ENCODE measurements at places on chromosomes 11 and 22.

GRCh38 chr11:134511255-134511654 is 99.2 kb upstream of the B3GAT1 start:
- no peak for DNase-seq

GRCh38 chr22:45576730-45577464 is 74.2 kb downstream of the FBLN1 start:
- no peak for DNase-seq

GRCh38 chr11:2996976-2997375 is 4.8 kb upstream of the NAP1L4 start:
- no peak for DNase-seq

DNA sequence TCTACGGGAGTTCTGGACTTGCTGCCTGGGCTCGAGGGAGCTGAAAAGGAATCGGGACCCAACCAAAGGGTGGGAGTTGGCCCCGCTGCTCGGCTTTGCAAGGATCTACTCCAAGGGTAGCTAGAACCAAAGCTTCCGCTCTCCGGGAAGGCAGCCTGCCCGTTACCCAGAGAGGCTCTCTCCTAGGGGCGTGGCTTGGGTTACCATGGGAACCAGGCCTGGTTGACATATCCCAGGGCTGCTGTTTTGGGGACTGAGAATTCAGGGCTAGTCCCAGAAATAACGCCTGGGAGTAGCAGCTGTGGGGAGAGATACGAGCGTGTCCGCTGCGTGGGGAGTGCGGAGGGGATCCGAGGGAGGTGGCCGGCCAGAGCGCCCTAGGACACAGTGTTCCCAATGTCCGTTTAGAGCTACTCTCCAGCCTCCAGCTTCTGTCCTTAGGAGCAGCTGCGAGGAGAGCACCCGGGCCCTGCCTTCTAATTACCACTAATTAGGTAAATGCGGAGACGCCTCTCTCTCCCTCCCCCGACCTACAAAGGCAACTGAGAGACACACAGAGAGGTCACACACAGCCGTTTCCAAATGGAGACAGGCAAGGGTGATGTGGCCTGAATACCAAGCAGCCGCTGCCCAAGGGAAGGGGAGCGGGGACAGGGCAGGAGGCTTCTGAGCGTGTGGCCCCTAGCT is 141.6 kb upstream of the CADM1 start:
- DNase-seq = no peak

- DNase-seq = no peak
These were observed 49.6 kb downstream of the ISX start for GRCh38 chr22:35115515-35115914.

DNA sequence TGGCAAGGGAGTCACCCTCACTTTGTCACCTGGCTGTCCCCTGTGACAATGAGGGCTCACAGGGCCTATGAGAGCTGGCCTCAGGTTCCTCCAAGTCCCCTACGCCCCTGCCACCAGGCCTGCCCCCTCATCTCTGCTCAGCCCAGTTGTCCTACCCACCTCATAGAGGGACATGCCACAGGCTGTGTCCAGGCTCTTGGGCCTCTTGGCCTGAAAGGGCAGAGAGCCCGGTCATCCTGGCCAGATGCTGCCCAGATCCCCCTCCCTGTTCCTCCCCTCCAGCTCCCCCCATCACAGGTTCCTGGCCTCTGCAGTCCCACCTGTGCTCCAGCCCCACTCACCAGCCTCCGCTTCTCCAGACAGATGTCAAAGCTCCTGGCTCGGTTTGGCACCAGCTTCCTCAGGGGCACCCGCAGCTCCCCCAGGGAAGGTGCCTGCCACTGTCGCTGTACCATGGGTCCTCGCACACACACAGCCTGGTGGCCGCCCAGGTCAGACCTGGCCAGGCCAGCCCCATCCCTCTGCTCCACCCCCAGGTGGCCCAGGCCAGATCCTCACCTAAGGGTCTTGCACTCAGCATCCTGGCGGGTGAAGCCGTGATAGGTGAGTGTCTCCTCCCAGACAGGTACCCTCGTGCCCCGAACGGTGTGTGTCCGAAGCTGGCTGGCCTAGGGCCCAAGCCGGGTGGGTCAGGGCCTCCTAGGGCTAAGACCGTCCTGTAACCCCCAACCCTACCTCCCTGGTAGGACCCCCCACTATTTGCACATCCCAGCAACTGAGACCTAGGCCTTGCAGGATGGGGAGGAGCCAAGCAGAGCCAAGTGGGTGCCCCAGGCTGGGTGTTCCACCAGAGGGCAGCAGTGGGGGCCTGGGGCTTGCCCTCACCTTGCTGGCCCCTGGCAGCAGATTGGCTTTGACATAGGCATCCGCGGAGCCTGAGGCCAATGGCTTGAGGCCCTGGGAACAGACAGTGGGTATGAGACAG is 8.3 kb downstream of the NDUFV1 start:
- no peak for DNase-seq

- DNase-seq = no peak
These were observed 123.9 kb downstream of the CTNND1 start for GRCh38 chr11:57885298-57886050.

DNA sequence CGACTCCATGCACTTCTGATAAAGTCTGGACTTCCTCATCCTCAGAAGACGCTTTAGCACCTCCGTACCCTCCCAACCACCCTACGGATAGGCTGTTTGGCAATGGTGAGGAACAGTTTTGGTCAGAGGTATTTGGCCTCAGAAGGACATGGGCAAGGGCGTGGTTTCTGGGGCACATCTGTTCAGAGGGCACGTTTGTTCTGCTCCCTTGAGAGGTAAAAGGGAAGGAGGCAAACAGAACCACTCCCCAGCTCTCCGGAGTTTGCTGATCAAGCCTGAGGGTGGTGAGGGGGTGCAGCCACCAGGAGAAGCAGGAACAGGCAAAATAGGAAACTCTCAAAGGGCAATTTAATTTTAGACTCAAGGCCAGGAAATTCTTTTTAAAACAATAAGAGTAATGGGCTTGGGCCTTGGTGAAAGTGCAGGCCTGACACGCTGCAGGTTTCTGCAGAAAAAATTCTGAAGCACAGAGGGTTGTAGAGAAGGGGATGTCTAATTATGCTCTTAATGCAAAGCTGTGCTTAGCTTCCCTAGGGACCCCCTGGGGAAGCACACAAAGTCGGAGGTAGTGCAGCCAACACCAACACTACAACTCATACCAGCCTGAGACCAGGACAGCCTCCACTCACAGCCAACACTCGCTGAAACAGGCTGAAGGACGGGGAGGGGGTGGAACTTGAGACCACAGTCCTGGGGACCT is 23.3 kb downstream of the ETS1 start:
- no peak for DNase-seq

DNA sequence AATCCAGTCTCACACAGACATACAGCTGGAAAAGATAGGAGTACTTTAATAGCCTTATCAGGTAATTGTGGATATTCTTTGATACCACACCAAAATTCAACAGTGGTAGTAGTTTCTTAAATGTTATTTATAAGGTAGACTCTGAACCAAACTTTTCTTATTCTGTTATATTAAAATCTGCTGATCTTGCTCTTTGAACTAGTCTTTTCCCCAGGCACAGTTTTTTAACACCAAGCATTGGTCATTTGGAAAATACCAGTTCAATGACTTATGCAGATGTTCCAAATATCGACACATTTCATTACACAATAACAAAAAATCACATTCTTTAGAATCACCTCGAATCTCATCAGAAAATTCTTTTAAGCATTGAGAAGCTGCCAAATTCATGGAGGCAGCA is 7.6 kb downstream of the TRIM66 start:
- no peak for DNase-seq

- no peak for DNase-seq
These were observed 3.0 kb downstream of the AQP11 start for GRCh38 chr11:77592727-77593126.

GRCh38 chr11:34302046-34302921 is 55.5 kb downstream of the ABTB2 start:
- no peak for DNase-seq

DNA sequence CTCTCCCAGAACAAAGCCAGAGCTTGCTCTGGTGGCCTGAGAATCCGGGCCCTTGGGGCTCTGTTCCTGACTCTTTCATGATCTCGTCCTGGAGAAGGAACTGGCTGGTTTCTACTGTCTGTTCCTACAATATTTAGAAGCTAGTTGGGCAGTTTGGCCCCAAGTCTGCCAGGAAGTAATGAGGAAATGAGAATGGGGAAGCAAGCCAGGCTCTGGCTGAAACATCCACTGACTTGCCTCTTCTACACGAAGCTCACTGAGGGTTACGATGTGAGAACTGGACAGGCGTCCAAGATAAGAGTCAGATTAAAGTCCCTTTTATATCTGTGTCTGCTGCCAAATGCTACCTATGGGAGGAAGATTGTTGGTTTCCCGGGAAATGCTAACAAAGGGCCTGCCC is 110.0 kb upstream of the KIRREL3 start:
- no peak for DNase-seq

DNA sequence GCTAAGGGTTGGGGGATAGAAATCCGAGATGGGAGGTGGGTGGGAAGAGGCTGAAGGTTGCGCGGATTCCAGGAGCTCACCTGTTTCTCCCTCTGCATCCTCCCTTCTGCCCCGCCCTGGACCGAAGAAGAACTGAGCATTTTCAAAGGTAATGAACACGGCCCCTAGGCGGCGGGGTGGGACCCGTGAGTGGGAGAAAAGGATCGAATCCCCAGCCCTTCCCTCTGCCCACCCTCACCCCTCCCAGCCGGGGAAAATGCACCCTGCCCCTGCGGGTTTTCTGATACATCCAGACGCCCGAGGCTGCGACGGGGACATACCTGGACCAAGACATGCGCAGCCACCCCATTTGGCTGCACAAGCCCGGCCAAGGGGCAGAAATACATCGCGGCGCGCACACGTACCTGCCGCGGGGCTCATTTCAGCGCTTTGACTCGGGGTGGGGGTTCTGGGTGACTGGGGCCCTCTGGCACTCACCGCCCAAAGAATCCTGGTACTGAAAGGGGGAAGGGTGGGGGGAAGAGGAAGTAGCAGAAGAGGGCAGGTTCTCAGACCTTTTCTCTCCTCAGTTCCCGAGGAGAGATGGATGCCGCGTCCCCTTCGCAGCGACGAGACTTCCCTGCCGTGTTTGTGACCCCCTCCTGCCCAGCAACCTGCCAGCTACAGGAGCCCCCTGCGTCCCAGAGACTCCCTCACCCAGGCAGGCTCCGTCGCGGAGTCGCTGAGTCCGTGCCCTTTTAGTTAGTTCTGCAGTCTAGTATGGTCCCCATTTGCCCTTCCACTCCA is 6.0 kb downstream of the VSIG2 start:
- no peak for DNase-seq

DNA sequence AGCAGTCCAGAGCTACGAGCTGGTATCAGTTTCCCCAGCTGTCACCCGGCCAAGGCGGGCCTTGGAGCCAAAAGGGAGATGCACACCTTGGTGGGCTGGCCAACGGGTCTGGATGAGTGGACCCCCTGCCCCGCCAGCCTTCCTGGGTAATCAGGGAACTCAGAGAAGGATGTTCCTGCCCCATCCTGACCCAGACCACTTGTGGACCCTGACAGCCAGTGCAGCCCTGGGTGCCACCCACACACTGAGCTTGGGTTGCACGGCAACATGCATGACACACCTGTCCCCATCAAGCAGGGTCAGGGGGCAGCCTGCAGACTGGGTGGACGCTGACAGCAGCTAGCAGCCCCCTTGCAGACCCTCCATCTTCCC is 8.6 kb downstream of the SLC25A1 start:
- no peak for DNase-seq

DNA sequence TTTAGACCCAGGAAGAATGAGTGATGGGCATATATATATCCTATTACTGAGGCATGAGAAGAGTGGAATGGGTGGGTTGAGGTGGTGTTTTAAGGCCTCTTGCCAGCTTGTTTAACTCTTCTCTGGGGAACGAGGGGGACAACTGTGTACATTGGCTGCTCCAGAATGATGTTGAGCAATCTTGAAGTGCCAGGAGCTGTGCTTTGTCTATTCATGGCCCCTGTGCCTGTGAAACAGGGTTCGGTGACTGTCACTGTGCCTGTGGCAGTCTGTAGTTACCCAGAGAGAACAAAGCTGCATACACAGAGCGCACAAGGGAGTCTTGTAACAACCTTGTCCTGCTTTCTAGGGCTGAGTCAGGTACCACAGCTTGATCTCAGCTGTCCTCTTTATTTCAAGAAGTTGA is 11.7 kb downstream of the LIMK2 start:
- DNase-seq = no peak

GRCh38 chr22:30869667-30870395 is 98.7 kb downstream of the MORC2 start:
- DNase-seq = no peak

DNA sequence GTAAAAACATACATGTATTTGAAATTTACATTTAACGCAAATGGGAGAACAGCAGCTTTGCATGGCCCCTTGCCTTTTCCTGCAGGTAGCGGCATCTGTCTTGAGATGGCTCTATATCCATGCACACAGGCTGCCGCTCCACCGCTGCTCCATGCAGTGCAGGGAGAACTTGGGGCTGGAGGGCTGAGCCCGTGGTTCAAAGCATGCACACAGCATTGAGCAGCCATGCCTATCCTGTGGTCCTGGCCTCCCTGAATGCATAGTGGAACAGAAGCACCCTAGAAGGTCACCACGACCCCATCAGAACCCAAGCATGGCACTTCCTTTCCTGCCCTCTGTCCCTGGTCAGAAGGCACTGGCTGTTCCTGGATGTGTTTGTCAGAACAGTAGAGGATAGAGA is 35.0 kb upstream of the TP53I11 start:
- DNase-seq = no peak

- no peak for DNase-seq
These were observed 14.6 kb downstream of the SCGB2A1 start for GRCh38 chr11:62223095-62223494.

DNA sequence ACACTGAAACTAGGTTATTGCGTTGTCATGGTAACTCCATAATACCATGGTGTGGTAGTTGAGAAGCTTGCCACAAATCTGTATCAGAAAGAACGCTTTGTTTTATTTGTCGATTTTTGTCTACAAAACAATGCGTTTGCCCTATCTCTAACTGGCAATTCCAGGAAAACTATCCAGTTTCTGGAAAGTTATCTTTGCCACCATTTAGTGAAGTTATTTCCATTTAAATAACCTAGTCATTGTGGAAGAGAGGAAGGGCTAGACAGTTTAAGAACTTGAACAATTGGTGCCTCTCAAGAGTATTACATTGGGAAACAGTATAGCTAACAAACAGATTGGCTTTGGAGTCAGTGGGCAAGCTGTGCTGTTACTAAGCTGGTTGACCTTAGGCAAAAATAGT is 7.9 kb downstream of the HSD17B12 start:
- no peak for DNase-seq

DNA sequence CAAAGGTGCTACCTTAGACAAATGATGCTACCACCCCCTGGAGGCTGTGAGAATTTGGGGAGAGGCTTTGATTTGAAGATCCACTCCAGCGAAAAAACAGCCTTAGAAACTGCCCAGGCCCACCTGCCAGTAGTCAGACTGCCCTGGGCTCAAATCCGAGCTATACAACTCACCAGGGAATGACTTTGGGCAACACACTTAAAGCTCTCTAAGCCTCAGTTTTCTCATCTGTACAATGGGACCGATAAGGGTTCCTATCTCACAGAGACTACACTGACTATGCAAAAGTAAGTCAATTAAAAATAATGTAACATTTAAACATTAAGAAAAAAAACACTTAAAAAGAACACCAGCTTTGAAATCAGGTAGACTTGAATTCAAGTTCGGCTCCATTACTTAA is 19.9 kb downstream of the VWCE start:
- no peak for DNase-seq

Data from NCI-H1694 treated with DMSO at 0.1 percent for 48 hours (cell line).